ENCODE measurements at places on chromosomes 11 and 22. TPM values are rescaled to one million over a fixed set of nuclear protein-coding genes. Genes with fewer than 3 reads are reported as not detected.

OR51B2 gene
- 0.78 TPM for total RNA-seq

SERPIND1 gene
- total RNA-seq, result 2.7 TPM

KIRREL3 gene
- 29.3 TPM for total RNA-seq

KCNK4 gene
- 3.0 TPM for total RNA-seq

RASGRP2 gene
- total RNA-seq, result 36.7 TPM

LUZP2 gene
- total RNA-seq, result 93.6 TPM

OR52K1 gene
- total RNA-seq, result not detected

KCNQ1OT1 gene
- total RNA-seq, result 2.8 TPM

MUC5AC gene
- not detected for total RNA-seq

OR5A1 gene
- total RNA-seq, result not detected

NAALAD2 gene
- total RNA-seq, result 5.3 TPM

POU2AF1 gene
- total RNA-seq, result not detected

MS4A6A gene
- 3.7 TPM for total RNA-seq

PDE3B gene
- total RNA-seq, result 31.4 TPM

MOV10L1 gene
- total RNA-seq, result 0.78 TPM

MPST gene
- total RNA-seq, result 28.1 TPM

SEPTIN5 gene
- total RNA-seq, result 167 TPM

MRGPRE gene
- total RNA-seq, result not detected

SLC5A1 gene
- total RNA-seq, result not detected

CDON gene
- total RNA-seq, result 39.8 TPM

OR51E2 gene
- not detected for total RNA-seq

UFD1 gene
- 22.3 TPM for total RNA-seq

RIMBP3B gene
- 0.62 TPM for total RNA-seq

HOATZ gene
- total RNA-seq, result not detected

APOL3 gene
- total RNA-seq, result 2.5 TPM

DERL3 gene
- total RNA-seq, result 0.62 TPM

SCN4B gene
- total RNA-seq, result 12.2 TPM

OR51I1 gene
- not detected for total RNA-seq

ZC3H7B gene
- total RNA-seq, result 51.3 TPM

ZNF74 gene
- total RNA-seq, result 46.2 TPM

MS4A7 gene
- 3.3 TPM for total RNA-seq

TPCN2 gene
- 7.6 TPM for total RNA-seq

CDC42EP1 gene
- total RNA-seq, result 0.94 TPM

ANKRD49 gene
- total RNA-seq, result 21.8 TPM

NXPE2 gene
- 0.78 TPM for total RNA-seq

A4GALT gene
- 0.31 TPM for total RNA-seq

CD248 gene
- total RNA-seq, result 1.1 TPM

BCO2 gene
- total RNA-seq, result 2.8 TPM

PIK3IP1 gene
- 23.2 TPM for total RNA-seq

Data from occipital lobe (tissue), 3 donors.